Activated T-cell treated with anti-CD3 and anti-CD28 coated beads, Interleukin-2, amount 50 U/mL, for 48 hours (primary cell): ENCODE measurements at places on chromosomes 7 and 10.

DNA sequence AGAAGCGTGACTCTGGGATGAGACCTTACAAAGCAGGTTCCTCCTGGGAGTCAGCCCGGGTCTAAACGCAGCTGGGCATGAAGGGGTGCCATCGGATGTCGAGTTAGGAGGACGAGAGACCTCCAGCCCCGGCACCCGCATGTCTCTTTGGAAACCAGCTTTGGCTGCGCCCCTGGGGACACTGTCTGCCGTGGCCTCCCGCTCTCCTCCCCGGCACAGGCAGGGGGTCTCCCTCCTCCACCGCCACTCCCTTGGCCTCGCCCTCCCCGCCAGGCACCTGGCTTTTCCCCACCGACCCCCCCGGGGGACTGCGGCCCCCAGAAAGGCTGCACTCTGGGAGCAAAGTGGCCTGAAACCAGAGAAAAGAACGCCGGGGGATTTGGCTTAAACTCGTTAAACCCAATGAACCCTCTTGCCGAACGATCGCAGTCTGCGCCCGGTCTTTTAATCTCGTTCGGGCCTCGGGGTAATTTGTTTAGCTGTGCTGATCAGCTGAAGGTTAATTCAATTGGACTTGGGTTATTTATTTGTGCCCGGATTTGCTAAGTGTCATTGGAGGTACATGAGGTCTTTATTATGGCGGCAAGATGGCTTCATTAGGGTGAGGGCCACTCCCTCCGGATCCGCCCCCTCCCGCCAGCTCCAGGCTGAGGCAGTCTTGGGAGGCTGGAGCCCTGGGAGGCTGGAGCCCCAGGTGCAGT is 16.4 kb upstream of the PSMG3 start:
- no peak for DNase-seq

DNA sequence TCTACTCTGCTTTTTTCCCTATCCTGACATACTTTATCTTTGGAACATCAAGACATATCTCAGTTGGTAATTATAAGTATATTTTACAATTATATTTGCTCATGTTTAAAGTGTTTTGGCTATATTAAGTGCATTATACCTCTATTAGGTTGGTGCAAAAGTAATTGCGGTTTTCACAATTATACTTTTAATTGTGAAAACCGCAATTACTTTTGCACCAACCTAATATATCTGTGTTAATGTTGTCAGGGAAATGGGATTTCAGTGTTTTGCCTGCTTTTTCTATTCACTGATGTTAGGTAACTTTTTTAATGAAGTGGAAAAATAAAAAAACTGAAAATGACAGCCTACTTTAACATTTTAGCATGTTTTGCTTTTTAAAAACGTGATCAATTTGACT is 11.6 kb downstream of the SLC26A4 start:
- no peak for DNase-seq

- no peak for DNase-seq
Observed at GRCh38 chr7:99562114-99562784, 3.8 kb downstream of the ZNF655 start.

- DNase-seq = no peak
Observed at GRCh38 chr7:11430841-11431240, 401.2 kb downstream of the THSD7A start.

DNA sequence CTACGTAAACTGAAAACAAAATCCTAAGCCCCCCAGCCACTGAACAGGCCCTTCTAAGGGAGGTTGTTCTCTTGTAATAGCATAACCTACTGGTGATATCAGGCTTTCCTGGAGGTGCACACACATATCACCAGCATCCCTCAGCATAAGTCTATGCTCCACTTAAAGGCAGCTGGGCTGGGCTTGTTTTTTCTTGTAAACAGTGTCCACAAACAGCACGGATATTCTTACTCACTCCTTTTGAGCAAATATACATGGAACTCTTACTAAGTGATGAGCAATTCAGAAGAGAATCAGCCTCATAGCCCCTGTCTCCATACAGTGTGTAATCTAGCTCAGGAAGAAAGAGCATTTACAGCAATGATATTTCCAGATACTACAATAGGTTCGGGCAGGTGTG is 2.4 kb downstream of the LRIT1 start:
- no peak for DNase-seq
